ENCODE measurements at places on chromosomes 2 and 18. TPM values are rescaled to one million over a fixed set of nuclear protein-coding genes. Genes with fewer than 3 reads are reported as not detected.

DNA sequence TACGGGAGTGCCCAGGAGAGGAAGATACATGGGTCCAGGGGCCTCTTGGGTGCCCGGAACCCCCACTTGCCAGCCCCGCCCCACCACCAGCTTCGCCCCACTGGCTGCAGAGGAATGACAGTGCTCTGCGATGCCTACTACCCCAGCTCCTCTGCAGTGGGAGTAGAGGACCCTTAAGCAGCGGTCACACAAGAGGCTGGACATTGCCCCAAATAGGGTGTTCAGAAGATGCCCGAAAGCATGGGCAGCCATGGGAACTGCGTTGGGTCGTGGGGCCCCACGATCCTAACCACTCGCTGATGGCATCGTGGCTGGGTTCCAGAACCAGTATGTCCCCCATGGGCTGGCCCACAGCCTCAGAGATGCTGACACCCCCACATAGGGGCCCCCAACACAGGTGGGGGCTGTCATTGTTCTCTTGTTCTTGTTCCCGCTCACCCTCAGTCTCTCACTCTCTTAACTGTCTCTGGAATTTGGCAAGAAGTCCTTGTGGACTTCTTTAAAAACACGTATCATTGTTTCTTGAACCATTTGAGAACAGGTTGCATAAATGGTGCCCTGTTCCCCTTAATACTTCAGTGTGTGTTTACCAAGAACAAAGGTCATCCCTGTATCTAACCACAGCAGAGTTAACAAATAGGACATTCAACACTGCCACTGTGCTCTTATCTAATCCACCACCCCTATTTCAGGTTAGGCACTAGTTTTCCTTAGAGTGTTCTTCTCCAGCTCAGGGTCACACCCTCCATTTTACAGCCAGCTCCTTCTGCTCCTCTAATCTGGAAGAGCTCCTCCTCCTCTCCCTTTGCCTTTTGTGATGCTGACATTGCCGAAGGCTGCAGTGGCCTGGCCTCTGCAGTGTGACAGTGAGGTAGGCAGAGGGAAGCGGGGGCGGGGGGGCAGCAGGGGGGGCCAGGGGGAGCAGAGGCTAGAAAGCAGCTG is 76.3 kb downstream of the STPG4 start:
- no peak for DNase-seq

GRCh38 chr2:45014016-45014702 is 4.9 kb upstream of the SIX2 start:
- DNase-seq, result no peak

DNA sequence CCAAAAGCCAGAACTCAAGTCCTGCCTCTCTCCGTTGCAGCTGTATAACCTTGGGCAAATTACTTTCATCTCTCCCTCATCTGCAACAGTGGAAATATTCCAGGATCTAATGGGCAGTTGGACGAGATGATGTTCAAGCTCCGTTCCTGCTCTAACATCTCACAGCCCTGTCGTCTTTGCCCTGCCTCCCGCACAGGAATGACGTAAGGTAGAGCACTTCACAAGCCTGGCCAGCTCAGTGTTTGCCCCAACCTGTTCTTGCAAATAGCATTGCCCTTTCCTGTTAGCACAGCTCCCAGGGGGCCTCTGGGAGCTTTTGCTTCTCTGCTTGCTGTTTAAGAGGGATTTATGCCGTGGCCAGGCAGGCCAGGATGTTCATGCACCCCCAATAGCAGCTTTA is 107.9 kb downstream of the KLHL29 start:
- DNase-seq, result no peak

DNA sequence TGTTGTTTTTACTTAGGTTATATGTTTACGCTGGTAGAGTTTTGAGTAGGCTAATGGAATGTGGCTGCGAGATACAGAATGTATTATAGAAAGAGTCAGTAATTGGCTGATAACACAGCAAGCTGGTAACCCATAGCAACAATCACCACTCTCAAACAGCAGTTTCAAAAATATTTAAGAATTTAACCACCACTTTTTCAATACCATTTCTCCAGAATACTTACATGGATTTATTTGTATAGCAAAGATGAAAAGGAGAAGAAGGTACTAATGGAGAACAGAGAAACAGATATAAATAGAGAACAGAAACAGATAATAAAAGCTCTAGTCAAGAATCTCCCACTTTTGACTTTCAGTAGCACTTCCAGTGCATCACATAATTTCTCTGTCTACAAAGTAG is 188.3 kb upstream of the SLC39A10 start:
- DNase-seq, result no peak

- DNase-seq, result peak; percentile 43
These were observed 366.1 kb downstream of the EN1 start for GRCh38 chr2:118481299-118481698.

GRCh38 chr2:233807966-233808935 is 30.1 kb downstream of the MROH2A start:
- DNase-seq, result no peak

The BMP10 gene
- polyA plus RNA-seq, result not detected

- no peak for DNase-seq
These were observed 99.3 kb downstream of the BIN1 start for GRCh38 chr2:127007652-127008051.

The STARD6 gene
- not detected for polyA plus RNA-seq

The SERPINB12 gene
- polyA plus RNA-seq, result 0.53 TPM

The IL36RN gene
- polyA plus RNA-seq, result not detected

The ARHGAP15 gene
- 8.1 TPM for polyA plus RNA-seq

DNA sequence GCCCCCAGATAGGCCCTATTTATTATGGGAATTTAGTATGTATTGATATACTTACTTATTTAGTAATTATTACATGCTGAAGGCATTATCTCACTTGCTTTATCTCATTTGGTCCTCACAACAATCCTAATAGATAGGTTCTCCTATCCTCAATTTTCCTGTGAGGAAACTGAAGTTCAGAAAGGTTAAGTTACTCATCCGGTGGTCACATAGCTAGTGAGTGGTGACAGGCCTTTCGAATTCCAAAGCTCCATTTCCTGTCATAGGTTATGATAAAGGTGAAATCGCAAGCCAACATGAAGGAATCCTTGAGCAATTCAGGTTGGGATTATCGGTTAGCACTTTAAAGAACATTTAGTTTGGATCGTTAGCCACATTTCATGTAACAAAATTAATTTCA is 33.3 kb downstream of the NAB1 start:
- no peak for DNase-seq

The DSC2 gene
- polyA plus RNA-seq, result 10.1 TPM

The SERPINB13 gene
- not detected for polyA plus RNA-seq

DNA sequence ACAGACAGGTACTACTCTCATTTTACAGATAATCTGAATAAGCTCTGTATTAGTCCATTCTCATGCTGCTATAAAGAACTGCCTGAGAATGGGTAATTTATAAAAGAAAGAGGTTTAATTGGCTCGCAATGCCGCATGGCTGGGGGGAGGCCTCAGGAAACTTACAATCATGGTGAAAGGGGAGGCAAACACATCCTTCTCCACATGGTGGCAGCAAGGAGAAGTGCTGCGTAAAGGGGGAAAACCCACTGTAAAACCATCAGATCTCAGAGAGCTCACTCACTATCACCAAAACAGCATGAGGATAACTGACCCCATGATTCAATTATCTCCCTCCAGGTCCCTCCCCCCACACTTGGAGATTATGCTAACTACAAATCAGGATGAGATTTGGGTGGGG is 254.4 kb downstream of the KCNE4 start:
- no peak for DNase-seq

DNA sequence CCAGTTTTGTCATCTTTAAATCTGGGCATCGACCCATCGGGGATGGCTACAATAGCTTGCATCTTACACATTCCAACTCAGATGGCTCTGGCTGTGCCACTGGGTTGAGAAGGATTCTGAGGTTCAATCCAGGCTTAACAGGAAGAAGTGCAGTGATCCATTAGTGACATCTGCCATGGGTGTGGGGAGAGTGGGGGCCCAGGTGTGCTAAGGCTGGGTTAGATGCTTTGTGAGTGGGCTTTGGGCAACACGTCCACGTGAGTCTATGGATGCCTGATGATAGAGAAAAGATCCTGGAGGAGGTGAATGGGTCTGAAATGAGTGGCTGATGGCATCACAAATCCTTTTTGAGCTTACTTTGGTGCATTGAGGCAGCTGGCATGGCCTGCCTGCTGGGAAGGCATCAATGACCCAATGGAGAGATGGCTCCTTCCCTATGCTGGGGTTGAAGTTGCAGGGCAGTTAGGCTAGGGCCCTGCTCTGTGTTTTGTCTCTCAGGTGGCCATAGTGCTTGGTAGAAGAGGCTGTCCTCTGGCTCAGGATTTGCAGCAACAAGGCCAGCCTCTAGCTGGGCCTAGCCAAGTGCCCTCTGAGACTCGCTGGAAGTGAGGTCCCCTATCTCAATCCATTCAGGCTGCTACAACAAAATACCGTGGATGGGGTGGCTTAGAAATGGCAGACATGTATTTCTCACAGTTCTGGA is 56.7 kb downstream of the HS1BP3 start:
- no peak for DNase-seq

The ABCB11 gene
- not detected for polyA plus RNA-seq

DNA sequence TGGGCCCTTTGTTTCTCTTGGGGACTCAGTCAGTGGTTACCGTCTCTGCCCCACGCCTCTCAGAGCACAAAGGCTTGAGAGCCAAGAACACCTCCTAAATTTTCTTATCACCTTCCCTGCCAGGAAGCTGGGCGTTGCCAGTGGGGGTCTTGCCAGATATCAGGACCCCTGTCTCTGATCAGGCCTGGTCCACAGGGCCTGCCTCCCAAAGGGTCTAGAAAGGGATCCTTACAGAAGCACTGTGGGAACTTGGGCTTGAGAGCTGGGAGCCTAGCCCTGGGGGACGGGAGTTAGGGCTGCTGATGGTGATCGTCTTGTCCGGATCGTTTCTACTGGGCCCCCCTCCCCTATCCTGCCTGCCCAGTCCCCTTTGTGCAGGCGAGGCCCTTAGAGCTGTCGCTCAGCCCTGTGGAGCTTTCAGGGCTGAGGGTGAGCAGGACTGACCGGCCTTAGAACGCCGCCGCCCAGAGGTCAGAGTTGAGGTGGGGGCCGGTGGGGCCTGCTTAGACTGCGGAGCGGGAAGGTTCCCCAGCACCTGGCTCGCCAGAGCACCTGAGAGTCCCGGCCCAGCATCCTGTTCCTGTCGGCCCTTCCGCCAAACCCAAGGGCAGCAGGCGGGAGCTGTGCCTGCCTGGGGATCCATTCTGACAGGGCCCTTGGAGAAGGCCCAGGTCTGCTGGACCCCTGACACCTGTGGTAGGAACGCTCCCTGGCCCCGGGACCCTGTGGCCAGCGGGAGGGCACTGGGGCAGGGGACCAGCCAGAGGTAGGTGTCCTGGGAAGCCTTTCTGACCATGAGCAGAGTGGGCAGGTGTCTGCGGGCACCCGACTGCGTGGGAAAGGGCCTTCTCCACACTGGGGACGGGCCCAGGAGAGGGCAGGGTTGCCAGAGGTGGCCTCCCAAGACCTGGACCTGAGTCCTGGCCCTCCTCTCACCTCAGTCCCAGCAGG is 956 bp downstream of the ESPNL start:
- no peak for DNase-seq

The ELOA2 gene
- polyA plus RNA-seq, result not detected

The KIF5C gene
- polyA plus RNA-seq, result 1.6 TPM

The MAP2 gene
- polyA plus RNA-seq, result 10.5 TPM

GRCh38 chr2:3355951-3356569 is 21.6 kb downstream of the EIPR1 start:
- DNase-seq, result no peak

- no peak for DNase-seq
These were observed 100.2 kb downstream of the TNS1 start for GRCh38 chr2:217902379-217903141.
